COR-L47 (cell line): ENCODE measurements at places on chromosomes 3 and 15.

GRCh38 chr3:64739971-64740631 lies 52.3 kb upstream of the ADAMTS9 start:
- DNase-seq = no peak

DNA sequence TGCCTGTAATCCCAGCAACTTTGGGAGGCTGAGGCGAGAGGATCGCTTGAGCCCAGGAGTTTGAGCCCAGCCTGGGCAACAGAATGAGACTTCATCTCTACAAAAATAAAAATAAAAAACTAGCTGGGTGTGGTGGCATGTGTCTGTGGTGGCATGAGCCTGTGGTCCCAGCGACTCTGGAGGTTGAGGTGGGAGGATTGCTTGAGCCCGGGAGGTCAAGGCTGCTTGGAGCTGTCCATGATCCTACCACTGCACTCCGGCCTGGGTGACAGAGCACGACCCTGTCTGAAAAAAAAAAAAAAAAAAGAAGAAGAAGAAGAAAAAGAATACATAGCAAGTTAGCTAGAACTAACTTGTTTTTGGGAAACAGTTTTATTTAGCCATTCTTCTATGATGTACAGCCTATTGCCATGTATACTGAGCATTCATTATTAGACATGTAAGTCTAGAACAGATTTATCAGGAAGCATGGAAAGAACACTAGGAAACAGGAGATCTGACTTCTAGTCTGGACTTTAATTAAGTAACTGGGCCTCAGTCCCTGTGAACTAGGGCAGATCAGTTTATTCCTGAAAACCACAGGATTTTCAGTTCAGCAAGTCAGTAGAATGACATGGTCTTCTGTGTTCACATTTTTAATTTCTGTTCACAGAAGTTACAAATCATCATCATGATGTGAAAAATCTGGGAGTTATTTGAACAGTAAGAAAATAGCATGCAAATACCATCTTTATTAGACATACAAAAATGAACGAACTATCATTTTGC lies 65.5 kb downstream of the KAT2B start:
- DNase-seq = no peak

GRCh38 chr3:123229145-123229544 lies 27.4 kb downstream of the SEC22A start:
- DNase-seq = no peak

- DNase-seq = no peak
Measured at GRCh38 chr3:194961571-194961970, 275.9 kb downstream of the FAM43A start.

DNA sequence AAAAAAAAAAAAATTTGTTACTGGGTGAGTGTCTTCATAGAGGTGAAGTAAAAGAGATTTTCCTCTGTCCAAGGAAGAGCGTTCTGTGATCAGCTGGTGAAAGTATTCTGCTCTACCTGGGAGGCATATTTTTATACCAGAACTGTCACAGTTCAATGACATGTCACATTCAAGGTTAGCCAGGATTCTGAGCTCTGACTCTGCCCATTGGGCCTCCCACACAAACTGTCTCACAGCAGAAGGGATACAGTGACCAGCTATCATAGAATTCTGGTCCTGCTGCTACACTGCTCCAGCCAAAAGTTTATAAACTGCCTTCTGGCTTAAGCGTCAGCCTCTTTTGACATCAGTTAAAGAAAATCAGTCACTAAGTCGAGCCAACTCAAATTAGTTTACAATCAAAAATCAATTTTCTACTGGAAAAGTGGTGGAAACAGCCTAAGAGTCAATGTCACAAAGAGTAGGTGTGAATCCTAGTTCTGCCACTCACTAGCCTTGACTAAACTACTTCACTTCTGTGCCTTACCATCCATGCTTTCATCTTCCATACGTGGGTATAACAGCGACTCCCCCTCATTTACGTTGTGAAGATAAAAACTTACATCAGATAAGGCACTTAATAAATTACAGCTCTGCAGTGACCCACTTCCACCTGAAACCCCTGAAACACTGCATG lies 52.7 kb upstream of the DCUN1D1 start:
- DNase-seq = no peak

GRCh38 chr3:169403855-169404519 lies 259.5 kb downstream of the MECOM start:
- DNase-seq = no peak

DNA sequence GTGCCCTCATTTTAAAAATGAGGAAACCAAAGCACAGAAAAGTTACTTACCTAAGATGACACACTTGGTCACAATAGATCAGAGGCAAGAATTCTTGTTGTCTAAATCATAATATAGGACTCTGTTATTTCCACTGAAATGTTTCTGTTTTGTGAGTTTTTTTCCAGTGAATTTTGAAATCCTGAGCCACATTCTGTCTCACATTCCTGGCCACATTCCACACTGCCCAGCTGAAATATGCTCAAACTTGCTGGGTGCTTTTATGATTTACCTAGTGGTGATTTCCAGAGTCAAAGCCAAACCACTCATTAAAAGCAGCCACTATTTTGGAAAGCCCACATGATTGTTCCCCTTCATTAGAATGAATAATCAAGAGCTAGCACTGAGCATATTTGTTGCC lies 82.3 kb upstream of the NPHP3 start:
- DNase-seq = no peak

DNA sequence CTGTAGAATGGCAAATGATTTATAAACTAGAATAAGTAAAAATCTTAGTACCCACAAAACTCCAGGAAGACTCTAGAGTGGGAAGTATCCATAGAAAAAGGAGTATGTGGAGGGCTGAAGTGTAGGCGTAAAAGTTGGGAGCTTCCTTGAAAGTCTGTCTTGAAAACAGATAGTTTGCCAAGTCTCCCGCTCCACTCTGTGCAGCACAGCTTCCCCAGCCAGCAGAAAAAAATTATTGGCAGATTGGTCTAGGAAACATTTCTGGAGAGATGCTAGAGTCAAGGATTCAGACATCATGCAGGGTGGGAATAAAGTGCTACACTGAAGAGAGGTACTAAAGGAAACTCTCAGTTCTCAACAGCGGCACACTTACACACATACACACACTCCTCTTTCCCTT lies 53.4 kb upstream of the CD200R1L start:
- DNase-seq = no peak

GRCh38 chr3:186549497-186549896 lies 5.3 kb upstream of the CRYGS start:
- DNase-seq = no peak

DNA sequence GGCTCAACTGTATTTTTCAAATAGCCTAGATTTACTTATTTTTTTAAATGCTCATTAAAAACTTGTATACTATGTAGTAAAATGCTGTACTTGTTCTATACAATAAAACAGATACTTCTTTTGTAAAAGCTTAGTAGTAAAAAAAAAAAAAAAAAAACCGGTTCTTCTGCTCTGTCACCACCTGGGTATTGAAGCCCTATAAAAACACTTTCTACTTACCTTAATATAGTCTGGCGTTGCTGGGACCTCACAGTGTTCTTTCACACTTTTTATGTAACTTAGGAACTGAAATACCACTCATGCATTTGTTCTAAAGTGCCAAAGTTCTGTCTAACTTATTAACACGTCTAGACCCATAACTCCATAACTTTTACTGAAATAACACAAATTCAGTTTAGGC lies 61.4 kb downstream of the TASOR start:
- DNase-seq = no peak

DNA sequence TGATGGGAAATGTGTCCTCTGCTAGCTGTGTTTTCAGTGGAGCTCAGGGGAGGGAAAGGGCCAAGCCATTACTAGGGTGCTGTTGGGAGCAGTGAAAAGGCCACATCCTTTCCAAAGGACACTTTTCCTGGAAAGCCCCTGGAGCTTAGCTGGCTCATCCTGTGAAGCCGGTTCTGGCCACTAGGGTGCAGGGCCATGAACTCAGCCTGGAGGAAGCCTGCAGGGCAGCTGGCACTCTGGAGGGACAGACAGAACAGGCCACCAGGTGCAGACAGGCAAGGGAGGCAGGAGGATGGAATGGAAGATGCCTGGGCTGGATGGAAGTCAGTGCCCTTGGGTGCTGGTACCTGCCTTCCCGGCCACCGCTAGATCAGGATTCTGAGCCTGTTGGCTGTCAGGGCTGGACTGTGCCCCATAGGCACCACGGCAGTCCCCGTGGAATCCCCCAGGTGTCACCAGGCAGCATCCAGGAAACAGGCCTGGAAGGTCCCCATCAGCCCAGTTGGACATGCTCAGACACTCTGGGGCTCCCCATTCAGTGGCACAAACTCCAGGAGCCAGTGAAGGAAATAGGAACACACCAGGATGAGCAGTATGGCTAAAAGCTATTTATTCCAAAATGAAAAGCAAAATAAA lies 76.2 kb upstream of the C2CD4B start:
- DNase-seq = no peak

- no peak for DNase-seq
Measured at GRCh38 chr3:141334627-141335250, 33.6 kb upstream of the ZBTB38 start.

DNA sequence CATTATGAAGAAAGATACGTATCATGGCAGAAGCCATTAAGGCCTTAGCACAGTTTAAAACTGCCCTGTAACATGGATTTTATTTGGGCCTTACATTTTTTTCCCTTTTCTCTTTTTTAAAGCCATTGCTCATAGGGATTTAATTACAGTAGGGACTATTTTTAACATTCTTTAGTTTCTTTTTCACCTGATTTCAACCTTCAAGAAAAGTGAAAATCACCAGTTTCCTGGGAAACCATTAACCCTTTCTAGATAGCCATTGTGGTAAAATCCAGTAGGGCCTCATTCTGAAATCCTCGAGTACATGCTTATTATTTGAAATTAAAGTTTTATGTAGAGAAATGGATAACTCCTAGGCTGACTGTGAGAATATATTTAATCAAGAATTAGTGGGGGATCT lies 3.1 kb downstream of the SPRED1 start:
- no peak for DNase-seq

- DNase-seq = no peak
Measured at GRCh38 chr3:117788061-117788460, 1078.5 kb downstream of the TUSC7 start.

- no peak for DNase-seq
Measured at GRCh38 chr15:29135702-29136646, 133.6 kb downstream of the NSMCE3 start.

DNA sequence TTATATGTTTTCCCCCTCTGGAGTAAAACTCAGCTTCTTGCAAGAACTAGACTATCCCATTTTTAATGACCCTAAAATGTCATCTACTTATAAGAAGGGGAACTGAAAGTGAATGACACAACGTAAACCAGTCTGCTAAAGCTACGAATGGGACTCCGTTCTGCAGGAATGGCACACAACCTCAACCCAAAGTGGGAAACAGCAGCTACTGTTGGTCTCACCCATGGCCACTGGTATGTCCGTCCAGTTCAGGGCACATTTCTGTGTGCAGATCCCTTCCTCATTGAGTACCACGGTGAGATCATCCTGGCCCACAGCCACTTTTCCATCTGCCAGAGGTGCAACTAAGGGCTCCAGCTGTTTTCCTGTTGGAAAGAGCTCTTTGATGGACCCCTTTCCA lies 23.8 kb downstream of the VPS39 start:
- no peak for DNase-seq

DNA sequence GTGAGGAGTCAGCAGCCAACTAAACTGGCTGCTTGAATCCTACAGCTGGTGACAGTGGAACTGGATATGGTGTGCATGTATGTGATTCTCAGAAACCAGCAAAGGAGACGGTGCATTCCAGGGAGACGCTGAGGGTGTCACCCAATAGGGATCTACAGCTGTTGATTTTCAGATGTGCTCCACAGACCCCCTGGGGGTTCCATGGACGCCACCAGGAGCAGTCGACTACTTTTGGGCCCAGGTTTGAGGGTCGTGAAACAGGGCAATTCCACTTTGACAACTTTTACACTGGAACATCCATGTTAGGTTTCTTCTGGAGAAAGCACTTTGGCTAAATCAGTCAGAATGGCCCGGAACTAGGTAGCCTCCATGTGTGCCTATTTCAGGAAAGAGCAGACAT lies 71.5 kb upstream of the MEX3B start:
- DNase-seq = no peak

- no peak for DNase-seq
Measured at GRCh38 chr15:31207246-31207645, 105.7 kb upstream of the TRPM1 start.

GRCh38 chr3:140546649-140547048 lies 131.2 kb upstream of the TRIM42 start:
- DNase-seq = peak; percentile 37

- peak; percentile 2 for DNase-seq
Measured at GRCh38 chr3:15051531-15051930, 13.6 kb downstream of the MRPS25 start.
